ENCODE measurements at places on chromosomes 12 and 14.
A peak's percentile ranks its signal among the peaks of the same experiment; 100 is the strongest.

DNA sequence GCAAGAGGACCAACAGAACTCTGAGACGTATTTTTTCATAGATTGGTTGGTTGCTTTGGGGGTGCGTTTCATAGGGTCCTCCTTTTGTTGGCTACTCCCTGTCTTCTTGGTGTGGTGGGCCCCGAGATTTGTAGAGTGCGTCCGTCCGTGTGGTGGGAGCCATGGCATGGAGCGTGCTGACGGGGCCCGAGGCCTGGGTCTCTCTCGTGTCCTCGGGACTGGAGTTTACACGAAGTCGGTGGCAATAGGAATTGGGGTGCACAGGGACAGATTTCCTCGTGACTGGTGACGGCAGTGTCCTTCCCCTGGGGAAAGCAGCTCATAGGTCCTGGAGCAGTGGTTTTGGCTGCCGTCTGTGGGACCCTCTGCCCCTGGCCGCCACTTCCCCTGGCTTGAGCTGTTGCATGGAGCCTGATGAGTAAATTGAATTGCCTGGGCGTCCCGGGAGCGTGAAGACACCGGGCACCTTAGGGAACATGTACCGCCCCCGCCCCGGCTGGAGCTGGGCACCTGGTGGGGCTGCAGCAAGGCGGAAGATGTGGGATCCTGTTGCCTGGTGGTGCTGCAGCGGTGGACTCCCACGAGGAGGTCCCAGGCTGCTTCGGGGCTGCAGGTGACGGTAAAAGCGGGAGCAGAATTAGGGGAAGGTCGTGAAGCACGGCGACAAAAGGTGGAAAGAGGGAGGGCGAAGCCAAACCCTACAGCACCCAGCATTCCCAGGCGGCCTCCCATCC is 153.7 kb upstream of the ALG10B start:
- no peak for DNase-seq

- no peak for DNase-seq
Observed at GRCh38 chr14:93010130-93010499, 87.2 kb downstream of the CHGA start.

GRCh38 chr12:88227263-88227662 is 85.2 kb downstream of the TMTC3 start:
- no peak for DNase-seq

DNA sequence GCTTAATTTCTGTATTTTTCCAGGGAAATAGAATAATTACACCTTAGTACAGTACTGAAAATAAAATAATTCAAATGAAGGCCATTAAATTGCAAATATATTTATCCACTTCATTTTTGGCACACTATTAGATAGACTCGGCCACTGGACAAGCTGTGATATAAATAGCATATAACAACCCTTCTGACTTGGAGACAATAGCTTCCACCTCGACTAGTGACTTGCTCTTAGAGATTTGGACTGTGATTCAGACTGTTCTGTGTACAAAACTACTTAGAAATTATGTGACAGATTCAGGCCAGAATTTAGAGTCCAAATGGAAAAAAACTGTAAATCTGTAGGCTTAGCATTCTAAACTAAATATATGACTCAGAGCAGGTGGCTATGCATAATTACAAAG is 949.9 kb downstream of the LRFN5 start:
- DNase-seq, result no peak

GRCh38 chr12:92695056-92695455 is 7.7 kb upstream of the PLEKHG7 start:
- no peak for DNase-seq

DNA sequence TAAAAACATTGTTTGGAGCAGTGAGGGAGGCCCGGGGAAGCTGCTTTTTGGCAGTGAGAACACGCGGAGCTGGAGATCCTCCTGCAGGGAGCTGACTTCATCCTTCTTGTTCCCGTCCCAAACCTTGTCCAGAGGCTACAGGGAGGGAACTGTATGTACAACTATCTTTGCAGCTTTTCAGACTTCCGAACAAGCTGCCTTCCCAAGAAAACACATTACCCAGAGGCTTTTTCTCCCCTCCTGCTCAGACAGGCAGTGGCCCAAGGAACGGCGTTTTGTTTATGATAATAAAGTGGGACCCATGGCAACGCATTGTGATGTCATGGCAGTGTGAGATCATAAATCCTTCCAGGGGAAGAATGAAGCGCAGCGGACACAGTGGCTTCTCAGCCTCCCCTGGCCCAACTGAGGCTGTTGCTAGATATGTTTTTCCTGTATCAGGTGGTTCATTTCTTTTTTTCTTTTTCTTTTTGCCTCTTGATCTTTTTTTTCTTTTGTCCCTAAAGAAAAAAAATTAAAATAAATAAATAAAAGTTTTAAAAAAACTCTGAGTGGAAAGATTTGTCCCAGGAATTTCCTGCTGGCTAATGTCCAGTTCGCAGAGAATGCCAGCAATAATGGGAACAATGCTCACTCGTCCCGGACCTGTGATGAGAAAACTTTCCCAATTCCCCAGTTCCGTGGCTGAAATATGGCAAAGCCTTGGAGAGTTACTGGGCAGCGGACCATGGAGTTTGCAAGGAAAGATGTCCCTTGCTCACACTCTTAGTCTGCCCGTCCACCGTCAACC is 103.4 kb upstream of the MAP1LC3B2 start:
- DNase-seq, result peak; percentile 69

DNA sequence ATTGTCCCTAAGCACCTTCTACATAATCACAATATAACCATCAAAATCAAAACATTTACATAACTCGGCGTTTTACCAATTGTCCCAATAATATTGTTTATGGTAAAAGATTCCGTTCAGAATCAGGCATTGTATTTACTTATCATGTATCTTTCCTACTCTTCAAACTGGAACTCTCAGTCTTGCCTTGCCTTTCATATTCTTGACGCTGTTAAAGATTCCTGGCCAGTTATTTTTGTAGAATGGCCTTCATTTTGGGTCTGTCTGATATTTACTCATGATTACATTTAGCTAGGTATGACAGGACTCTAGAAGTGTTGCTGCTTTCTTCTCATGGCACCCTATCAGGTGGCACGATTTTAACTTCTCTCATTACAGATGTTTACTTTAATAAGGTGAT is 850 bp upstream of the HEATR5A start:
- DNase-seq, result no peak

DNA sequence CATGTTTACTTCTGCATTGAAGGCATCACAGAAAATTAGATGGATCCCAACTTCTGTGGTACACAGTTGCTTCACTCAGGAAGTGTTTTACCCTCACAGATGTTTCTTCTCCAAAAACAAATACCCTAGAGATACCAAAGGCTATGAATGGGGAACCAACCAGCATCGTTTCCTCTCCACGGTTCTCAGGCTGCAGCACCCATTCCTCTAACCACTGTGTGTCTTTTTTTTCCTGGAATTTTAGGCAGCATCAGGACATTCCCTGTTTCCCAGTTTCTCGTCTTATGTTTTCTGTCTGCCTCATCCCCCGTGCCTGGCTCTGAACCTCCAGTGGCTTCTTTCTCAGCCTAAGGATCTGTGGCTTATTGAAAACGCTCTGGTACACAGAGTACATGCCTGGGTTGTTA is 72.0 kb upstream of the TBX5 start:
- DNase-seq, result no peak

DNA sequence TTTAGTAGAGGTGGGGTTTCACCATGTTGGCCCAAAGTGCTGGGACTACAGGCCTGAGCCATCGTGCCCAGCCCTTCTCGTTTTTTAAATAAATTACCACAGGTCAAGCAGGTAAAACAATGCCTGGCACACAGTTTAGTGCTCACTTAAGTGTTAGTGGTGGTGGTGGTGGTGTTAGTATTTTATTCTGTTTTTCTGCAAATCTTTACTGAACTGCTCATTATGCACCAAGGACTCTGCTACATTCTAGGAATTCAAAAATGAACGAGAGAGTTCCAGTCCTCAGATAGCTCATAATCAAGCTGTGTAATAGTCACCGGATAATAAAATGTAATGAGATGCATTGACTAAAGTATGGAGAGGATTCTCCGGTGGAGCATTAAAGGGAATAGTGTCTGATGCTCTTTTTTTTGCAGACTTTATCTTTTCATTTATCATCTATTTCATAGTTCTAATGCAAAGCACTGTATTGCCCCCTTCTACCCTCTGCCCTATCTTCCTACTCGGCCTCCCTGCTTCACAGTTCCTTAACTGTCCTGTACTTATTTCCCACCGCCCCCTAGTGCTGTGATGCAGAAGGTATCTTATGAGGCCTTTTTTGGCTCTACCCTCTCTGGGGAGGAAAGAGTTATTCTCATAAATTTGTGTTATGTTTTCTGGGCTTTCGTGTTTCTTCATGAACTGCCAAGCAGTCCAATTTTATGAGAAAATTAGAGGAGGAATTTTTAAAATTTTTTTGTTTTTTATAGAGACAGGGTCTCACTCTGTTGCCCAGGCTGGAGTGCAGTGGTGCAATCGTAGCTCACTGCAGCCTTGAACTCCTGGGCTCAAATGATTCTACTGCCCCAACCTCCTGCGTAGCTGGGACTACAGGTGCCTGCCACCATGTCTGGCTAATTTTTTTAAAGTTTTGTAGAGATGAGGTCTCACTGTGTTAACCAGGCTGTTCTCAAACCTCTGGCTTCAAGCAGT is 1.0 kb downstream of the ITFG2 start:
- DNase-seq, result peak; percentile 52

DNA sequence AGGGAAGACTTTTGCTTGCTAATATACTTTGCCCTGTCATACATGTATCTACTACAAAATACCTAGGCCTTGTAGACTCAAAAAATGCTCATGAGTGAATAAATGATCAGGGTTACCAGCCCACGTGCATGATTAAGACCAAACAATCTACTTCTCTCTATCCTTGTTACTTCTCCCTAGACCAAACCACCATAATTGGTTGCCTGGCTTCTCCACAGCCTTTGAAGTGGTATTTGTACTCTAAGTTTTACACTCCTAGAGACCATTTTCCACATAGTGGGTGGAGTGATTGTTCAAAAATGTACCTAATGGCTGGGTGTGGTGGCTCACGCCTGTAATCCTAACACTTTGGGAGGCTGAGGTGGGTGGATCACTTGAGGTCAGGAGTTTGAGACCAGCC is 14.1 kb upstream of the RPS6KL1 start:
- DNase-seq, result no peak

DNA sequence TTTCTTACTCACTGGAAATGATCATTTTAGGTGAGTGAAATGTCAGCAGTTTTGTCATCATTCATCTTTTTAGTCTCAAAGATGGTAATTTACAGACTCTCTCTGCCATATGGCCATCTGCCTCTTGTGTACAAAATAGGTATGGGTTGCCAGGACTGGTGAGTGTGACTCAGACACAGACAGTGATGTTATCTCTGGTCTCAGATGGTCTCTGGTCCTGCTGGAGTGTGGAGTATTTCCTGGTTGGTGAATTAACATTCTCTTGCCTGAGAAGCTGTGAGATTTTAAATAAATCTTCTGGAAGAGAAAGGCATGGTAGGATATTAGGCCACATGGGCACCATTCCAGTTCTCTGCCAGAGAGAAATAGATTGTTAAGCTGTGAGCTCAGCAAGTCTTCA is 207.0 kb downstream of the ATP23 start:
- peak; percentile 16 for DNase-seq

DNA sequence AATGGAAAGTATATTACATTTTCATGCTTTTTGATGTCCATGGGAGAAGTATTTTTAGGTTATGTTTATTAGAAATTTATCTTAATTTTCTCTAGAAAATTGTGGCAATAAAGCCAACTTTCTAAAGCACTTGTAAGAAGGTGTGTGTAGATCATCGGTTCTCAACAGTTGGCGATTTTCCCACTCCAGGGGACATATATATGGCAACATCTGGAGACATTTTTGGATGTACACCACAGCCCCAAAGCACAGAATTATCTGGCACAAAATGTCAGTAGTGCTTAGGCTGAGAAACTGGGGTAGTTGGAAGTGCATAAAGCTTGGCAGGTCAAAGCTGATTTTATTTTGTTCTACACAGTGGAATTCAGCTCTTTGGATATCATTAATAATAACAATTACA is 86.9 kb downstream of the FLRT2 start:
- no peak for DNase-seq

- DNase-seq, result no peak
Observed at GRCh38 chr12:119681728-119682638, 14.1 kb downstream of the PRKAB1 start.

GRCh38 chr12:92439420-92439805 is 263.4 kb upstream of the PLEKHG7 start:
- DNase-seq, result no peak

DNA sequence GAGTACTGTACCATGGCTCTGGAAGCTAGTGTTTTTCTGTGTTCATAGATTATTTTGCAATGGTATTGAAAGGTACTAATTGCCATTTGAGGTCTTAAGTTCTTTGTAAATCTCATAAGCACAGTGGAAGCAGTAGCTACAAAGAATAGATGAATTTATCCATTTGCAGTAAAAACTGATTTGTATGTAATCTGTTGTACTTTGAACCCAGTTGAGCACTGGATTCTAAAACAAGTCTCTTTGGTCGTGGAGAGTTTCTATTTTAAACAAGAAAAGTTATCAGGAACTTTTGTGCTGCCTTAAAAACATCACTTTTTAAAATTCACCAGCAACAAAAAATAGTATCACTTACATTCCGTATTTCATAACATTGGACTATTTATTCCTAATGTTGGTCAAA is 4.1 kb downstream of the RAP1B start:
- no peak for DNase-seq

GRCh38 chr12:127885954-127886750 is 380.8 kb upstream of the TMEM132C start:
- no peak for DNase-seq

GRCh38 chr14:37139710-37140109 is 32.7 kb downstream of the SLC25A21 start:
- no peak for DNase-seq

GRCh38 chr12:32000373-32001005 is 41.3 kb downstream of the RESF1 start:
- peak; percentile 67 for DNase-seq

DNA sequence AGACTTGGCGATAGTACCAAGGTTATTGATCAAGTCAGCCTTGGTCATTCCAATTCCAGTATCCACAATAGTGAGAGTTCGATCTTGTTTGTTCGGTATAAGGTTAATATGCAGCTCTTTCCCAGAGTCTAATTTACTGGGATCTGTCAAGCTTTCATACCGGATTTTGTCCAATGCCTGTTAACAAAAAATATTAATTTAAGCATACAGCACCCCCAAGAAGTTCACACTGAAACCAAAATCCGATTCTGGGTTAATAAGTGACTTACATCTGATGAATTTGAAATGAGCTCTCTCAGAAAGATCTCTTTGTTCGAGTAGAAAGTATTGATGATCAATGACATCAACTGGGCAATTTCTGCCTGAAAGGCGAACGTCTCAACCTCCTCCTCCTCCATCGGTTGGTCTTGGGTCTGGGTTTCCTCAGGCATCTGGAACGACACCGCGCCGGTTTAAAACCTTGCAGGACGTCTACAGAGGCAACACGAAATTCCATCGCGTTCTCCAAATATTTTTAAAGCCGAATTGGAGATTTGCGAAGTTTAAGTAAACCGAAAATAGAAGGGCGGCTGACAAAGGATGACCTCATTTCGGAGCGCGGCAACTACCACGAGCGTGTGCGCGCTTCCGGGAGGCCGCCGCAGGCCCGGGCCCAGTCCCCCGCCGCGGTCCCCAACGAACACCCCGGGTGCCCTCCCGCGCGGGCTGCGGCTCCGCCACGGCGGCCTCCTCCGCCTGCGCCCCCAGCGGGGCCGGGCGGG is 716 bp downstream of the HSP90AA1 start:
- DNase-seq, result peak; percentile 64
